ENCODE measurements at places on chromosomes 6 and 20.

- H3K27ac ChIP-seq = no peak overlapping the region
- no peaks in the 10 kb centered on the region for H3K4me1 ChIP-seq
- H3K27me3 ChIP-seq = no peaks in the 10 kb centered on the region
- no peak for DNase-seq
These were observed 1212.1 kb upstream of the CITED2 start for GRCh38 chr6:140586426-140587061.

GRCh38 chr6:70389261-70389660, 24.0 kb upstream of the FAM135A start:
- H3K4me3 ChIP-seq = no peak overlapping the region
- no peak for DNase-seq
- H3K27me3 ChIP-seq = no peaks in the 10 kb centered on the region
- H3K27ac ChIP-seq = no peak overlapping the region

DNA sequence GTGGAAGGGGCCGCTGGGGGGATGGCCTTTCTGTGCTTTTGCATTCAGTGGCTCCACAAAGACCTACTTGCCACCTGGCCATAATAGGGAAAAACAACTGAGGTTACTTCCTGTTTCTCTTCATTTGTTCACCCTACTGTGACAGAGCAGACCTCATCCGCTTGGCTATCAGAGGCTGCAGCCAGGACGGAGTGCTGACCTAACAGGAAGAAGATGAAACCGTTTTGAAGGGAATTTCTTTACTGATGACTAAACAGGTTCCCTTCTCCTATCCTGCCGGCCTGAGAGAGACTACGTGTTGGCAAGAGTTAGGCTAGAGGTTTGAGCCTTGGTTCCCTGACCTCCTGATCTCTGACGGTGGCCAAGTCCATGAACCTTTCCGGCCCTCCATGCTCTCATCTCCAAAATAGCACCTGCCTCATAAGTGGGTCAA, 21.3 kb downstream of the PRR18 start:
- no peaks in the 10 kb centered on the region for H3K27me3 ChIP-seq
- no peaks in the 10 kb centered on the region for H3K36me3 ChIP-seq
- peak overlapping the region; percentile 67 for H3K27ac ChIP-seq
- DNase-seq = peak; percentile 81
- H3K4me3 ChIP-seq = peak overlapping the region; percentile 28
- H3K4me1 ChIP-seq = peaks cover 11% of the 10 kb centered on the region

GRCh38 chr20:36773107-36773596, 411 bp downstream of the DSN1 start:
- peak overlapping the region; percentile 53 for H3K27ac ChIP-seq
- H3K4me3 ChIP-seq = peak overlapping the region; percentile 93
- H3K4me1 ChIP-seq = peaks cover 48% of the 10 kb centered on the region
- peak; percentile 54 for DNase-seq
- H3K36me3 ChIP-seq = 0 out of 2 replicates have a peak, but pooled peaks cover 4% of the 10 kb centered on the region

DNA sequence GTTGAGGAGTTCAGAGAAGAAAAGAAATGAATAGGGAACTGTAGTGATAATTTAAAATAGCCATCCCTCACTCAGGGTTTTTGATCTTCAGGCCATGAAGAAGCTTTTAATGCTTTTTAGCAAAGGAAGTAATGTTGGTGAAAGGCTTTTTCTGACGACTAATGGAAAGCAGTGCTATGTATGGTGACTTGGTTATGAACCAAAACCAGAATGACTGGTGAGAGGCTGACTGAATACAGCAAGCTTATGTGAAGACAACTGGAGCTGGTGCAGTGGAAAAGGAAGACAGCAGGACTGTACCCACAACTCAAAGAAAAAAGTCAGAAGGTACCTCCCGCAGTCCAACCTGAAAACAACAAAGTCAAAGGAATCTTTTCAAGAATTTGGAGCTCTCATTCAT, 118.8 kb downstream of the PRDM1 start:
- no peak overlapping the region for H3K27ac ChIP-seq
- H3K4me1 ChIP-seq = no peaks in the 10 kb centered on the region
- H3K36me3 ChIP-seq = peaks cover 15% of the 10 kb centered on the region
- no peak for DNase-seq
- no peaks in the 10 kb centered on the region for H3K27me3 ChIP-seq
- no peak overlapping the region for H3K4me3 ChIP-seq

GRCh38 chr6:154236646-154237301, 119.8 kb downstream of the IPCEF1 start:
- no peak for DNase-seq
- no peaks in the 10 kb centered on the region for H3K4me1 ChIP-seq
- H3K27ac ChIP-seq = no peak overlapping the region
- no peak overlapping the region for H3K4me3 ChIP-seq

DNA sequence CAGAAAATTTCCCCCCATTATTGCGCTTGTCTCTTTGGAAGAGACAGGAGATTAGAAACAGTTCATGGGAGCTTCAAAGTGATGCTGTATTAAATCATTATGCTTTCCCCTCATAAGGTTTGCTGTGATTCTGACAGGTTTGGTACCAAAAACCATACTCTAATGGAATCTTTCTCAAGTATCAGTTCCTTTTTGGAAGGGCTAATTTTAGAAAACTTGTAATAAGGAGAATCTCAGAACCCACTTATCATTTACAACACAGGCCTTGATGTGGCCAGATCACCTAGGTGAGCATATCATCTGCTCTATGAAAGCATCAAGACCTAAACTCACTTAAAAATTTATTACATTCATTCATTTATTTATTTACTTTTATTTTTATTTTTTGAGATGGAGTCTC, 51.2 kb downstream of the TP53INP2 start:
- H3K4me3 ChIP-seq = no peak overlapping the region
- H3K27me3 ChIP-seq = no peaks in the 10 kb centered on the region
- DNase-seq = no peak
- no peak overlapping the region for H3K27ac ChIP-seq
- H3K36me3 ChIP-seq = peaks cover 31% of the 10 kb centered on the region

- no peak overlapping the region for H3K27ac ChIP-seq
- H3K27me3 ChIP-seq = no peaks in the 10 kb centered on the region
- H3K36me3 ChIP-seq = no peaks in the 10 kb centered on the region
- DNase-seq = no peak
- H3K4me1 ChIP-seq = peaks cover 15% of the 10 kb centered on the region
These were observed 36.3 kb upstream of the ZFAND3 start for GRCh38 chr6:37783025-37783855.

- no peak for DNase-seq
- no peaks in the 10 kb centered on the region for H3K36me3 ChIP-seq
These were observed 162.3 kb downstream of the MRPL14 start for GRCh38 chr6:43964659-43965570.

DNA sequence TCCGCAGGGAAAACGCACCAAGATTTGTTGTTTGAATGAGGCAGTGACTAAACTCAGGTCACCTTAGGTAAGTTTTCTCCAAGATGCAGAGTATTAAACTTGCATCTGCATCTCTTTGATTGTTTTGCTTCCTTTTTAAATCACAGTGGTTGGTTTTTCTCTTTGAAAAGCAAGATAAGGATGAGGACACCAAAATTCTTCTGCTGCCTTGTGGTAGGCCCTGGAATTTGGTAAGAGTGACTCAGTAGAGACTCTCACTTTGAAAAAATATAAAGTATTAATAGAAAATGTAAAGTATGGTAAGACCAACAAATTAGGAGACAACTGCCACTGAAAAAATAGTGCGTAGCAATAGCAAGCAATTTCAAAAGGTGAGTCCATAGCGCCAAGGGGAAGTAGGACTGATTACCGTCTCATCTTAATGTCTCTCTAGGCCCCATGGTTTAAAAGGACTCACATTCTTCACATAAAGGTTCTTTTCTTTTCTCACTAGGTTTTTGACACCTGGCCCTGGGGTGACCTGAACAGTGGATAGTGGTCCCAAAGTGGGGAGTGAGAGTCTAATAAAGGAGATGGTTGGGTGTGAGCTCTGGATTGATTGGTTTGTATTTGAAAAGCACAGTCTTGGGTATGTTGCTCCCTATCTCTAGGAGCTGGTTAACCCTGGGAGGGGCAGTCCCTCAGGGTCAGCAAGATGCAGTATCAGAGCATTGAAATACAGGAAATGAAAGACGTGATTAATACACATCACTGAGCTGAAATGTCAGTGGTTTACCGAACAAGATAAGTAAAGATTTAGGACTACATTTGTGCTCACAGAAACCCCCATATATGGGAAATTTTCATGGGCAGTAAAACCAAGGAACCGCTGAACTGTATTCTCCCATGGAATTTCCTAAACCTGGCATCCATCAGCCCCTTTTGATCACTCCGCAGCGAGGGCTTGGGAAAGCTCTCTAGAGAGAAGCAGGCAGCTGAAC, 221.2 kb downstream of the SLC24A3 start:
- DNase-seq = no peak
- no peak overlapping the region for H3K27ac ChIP-seq
- H3K4me1 ChIP-seq = peaks cover 1% of the 10 kb centered on the region
- H3K4me3 ChIP-seq = no peak overlapping the region
